Activated CD8-positive, alpha-beta T cell treated with anti-CD3 and anti-CD28 coated beads, Interleukin-2, amount 10 ng/mL, durations not matched to agents 7 days and 5 days (primary cell): ENCODE measurements at places on chromosomes 2 and 18. TPM values are rescaled to one million over a fixed set of nuclear protein-coding genes. Genes with fewer than 3 reads are reported as not detected.

The ANKRD36B gene
- 59.2 TPM for total RNA-seq

The FRZB gene
- not detected for total RNA-seq

The DDX18 gene
- 77.7 TPM for total RNA-seq

The TSPYL6 gene
- not detected for total RNA-seq

The TRAF3IP1 gene
- total RNA-seq: 7.1 TPM

The MYO7B gene
- total RNA-seq: 0.82 TPM

The NRBP1 gene
- total RNA-seq: 91.3 TPM

The TGFA gene
- total RNA-seq: 0.13 TPM

The FBLN7 gene
- 0.58 TPM for total RNA-seq

DNA sequence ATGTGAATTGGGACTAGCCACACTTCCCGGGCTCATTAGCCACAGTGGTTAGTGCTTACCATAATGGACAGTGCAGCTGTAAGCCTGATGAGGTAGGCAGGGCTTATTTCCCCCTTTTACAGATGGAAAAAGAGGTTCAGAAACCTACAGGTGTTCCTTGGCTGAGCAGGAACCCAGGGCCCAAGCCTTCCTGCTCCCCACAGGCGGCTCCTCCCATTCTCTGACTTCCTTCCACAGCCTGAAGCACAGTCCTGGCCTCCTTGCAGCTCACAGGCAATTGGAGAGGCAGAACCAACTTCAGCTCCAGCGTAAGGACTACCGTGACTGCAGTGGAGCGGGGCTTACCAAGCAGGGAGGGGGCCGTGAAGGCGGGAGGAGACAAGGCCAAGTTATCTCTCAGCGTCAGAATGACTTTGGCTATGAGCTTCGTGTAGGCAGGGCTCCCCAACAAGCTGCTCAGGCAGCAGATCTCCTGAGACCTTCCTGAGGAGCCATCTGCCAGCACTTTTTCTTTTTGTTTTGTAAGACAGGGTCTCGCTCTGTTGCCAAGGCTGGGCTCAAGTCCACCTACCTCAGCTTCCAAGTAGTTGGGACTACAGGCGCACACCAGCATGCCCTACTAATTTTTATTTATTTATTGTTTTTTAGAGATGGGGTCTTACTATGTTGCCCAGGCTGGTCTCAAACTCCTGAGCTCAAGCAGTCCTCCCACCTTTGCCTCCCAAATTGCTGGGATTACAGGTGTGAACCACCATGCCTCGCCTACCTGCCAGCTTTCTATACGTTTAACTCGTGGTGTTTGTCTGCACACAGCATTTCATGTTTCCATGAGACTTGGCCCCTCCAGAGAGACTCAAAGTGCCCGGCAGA is 34.2 kb upstream of the NT5DC4 start:
- H3K4me3 ChIP-seq: no peak overlapping the region
- H3K36me3 ChIP-seq: no peaks in the 10 kb centered on the region
- H3K27me3 ChIP-seq: peaks cover 13% of the 10 kb centered on the region
- H3K4me1 ChIP-seq: peaks cover 33% of the 10 kb centered on the region
- no peak for DNase-seq

DNA sequence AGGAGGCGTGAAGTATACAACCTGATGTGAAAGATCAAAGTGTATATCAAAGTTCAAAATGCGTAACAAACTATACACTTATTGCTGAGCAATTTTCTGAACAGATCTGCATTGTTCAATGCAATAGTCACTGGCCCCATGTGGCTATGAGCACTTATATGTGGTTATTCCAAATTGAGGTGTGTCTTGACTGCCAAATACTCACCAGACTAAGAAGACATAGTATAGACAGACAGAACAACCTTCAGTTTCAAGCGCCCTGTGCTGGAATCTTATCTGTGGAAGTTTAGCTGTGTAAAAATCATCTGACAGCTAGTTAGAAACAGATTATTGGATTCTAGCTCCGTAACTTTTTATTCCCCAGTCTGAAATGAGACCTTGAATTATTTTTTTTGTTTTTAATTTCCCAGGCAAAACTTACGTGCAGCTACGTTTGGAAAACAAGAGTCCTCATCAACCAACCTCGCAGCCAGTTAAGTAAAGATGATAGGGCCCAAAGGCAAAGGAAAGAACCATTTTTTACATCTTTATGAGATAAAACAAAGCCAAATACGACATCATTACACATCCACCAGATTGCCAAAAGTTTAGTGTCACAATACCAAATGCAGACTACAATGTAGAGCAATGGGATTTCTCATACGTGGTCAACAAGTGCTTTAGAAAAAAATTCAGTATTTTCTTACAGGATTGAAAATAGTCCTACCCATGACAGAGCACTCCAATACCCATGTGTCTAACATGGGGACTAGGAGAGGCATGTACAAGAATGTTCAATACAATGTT is 37.2 kb downstream of the MBOAT2 start:
- peaks cover 11% of the 10 kb centered on the region for H3K27me3 ChIP-seq
- no peak overlapping the region for H3K27ac ChIP-seq

DNA sequence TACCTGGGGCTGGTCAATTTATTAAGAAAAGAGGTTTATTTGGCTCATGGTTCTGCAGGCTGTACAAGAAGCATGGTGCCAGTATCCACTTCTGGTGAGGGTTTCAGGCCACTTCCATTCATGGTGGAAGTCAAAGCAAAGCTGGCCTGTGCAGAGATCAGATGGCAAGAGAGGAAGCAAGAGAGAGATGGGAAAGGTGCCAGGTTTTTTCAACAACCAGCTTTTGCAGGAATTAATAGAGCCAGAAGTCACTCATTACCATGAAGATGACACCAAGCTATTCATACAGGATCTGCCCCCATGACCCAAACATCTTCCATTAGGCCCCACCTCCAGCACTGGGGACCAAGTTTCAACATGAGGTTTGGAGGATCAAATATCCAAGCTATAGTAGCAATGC is 56.8 kb upstream of the ST3GAL5 start:
- H3K27ac ChIP-seq: no peak overlapping the region
- H3K4me3 ChIP-seq: no peak overlapping the region
- peaks cover 19% of the 10 kb centered on the region for H3K36me3 ChIP-seq
- H3K27me3 ChIP-seq: peaks cover 1% of the 10 kb centered on the region
- DNase-seq: no peak

DNA sequence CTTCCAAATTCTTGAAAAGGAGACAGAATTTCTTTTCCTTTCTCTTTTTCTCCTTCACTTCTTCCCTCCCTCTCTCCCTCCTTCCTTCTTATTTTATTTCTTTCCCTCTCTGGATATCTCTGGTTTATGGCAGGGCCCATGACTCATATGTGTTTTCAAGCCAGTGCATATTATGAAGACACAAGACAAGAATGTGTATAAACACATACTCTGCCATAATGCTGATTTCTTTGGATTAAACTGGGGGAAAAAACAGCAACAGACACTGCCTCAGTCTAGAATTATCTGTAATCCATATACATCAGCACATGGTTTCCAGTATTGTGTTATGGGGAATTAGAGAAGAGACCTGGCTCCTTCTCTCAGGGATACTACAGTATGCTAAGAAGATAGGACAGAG is 82.8 kb upstream of the CPO start:
- no peak overlapping the region for H3K27ac ChIP-seq
- H3K4me1 ChIP-seq: peaks cover 22% of the 10 kb centered on the region
- DNase-seq: no peak

DNA sequence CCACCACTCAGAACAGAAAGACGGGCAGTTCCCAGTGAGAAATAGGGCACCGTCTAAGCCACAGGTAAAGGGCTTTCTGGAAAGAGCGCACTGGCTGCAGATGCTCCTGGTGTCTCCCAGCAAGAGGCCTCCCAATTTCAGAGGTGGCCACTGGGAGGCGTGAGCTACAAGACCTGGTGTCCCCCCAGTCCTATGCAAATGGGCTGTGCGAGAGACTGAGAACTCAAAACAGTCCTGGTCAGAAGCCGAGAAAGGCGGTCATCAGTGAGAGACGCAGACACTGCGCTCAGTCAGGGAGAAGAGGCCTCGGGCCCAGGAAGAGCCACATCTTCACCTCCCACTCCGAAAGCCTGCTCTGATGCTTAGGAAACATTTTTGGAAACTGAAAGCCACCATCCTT is 179.5 kb downstream of the EIPR1 start:
- DNase-seq: no peak
- no peaks in the 10 kb centered on the region for H3K27me3 ChIP-seq
- H3K27ac ChIP-seq: no peak overlapping the region
- H3K4me1 ChIP-seq: peaks cover 10% of the 10 kb centered on the region
- no peak overlapping the region for H3K4me3 ChIP-seq

GRCh38 chr2:55033076-55033742 is 17.0 kb downstream of the RTN4 start:
- H3K27me3 ChIP-seq: no peaks in the 10 kb centered on the region
- H3K36me3 ChIP-seq: peaks cover 37% of the 10 kb centered on the region
- H3K27ac ChIP-seq: no peak overlapping the region
- H3K4me1 ChIP-seq: peaks cover 37% of the 10 kb centered on the region

- H3K4me3 ChIP-seq: no peak overlapping the region
- peak; percentile 83 for DNase-seq
- no peaks in the 10 kb centered on the region for H3K36me3 ChIP-seq
- peaks cover 18% of the 10 kb centered on the region for H3K27me3 ChIP-seq
- H3K4me1 ChIP-seq: no peaks in the 10 kb centered on the region
These were observed 261.0 kb downstream of the NYAP2 start for GRCh38 chr2:225660262-225661131.

DNA sequence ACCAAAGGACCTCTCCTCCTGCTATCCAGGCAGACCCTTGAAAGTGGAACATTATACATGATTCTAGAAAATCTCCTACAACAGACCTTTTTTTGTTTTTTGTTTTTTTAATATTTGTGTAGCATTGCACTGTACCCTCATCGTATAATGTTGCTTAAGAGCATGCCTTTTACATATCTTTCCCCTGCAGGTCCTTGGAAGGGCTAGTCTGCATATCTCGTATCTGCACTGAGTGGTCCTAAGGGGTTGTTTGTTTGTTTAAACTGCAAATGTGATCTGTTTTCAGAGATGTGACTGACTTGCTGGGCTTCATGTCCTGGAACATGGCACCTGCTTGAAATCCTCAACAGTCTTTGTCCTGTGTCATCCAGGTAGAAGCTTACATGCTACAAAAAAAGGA is 204.1 kb downstream of the FAM210A start:
- no peak overlapping the region for H3K4me3 ChIP-seq
- peaks cover 4% of the 10 kb centered on the region for H3K4me1 ChIP-seq
- DNase-seq: no peak
- no peak overlapping the region for H3K27ac ChIP-seq

DNA sequence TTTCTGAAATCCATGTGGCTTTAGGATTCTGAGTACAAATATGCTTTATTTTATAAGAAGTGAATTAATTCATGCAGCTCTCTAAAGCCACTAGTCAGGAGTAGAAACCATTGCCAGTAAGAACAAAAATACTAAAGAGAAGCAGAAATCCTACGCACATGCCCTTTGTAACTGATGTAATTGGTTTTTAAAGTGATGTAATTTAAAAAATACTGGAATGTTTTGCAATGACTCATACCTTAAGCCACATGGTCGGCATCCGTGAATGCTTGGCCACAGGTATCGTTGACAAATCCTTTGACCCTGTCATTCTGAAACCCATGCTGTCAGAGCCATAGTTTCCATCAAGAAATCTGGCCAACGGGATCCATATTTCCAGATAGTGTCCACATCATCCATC is 213.3 kb downstream of the ACKR3 start:
- no peaks in the 10 kb centered on the region for H3K36me3 ChIP-seq
- no peaks in the 10 kb centered on the region for H3K4me1 ChIP-seq
- H3K27me3 ChIP-seq: peaks cover 8% of the 10 kb centered on the region
- DNase-seq: no peak
- no peak overlapping the region for H3K27ac ChIP-seq

DNA sequence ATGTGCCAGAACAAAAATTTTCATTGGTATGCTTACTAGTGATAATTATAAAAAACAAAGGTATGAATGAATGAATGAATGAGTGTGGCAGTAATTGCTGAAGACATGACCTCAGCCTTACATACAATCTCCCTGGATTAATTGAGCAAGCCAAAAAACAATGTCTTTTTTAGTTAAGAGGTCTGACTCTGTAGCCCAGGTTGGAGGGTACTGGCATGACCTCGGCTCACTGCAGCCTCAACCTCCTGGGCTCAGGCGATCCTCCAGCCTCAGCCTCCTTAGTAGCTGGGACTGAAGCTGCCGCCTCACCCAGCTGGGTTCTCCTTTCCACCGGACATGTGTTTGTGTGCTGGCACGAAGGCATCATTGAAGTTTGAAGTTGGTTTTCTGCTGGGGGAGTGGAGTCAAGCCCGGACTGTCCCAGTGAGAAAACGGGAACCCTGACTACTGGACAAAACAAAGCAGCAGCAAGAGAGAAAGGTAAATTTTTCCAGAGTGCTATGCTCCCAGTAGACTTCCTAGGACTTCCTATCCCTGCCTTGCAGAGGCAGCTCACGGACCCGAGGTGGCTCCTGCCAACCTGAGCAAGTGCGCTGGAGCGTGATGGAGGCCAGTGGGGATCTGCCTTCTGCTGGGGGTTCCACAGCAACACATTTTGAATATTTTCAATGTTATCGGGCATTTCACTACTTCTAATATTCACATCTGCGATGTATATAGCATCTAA is 6.4 kb upstream of the IMP4 start:
- peaks cover 7% of the 10 kb centered on the region for H3K27me3 ChIP-seq
- H3K4me1 ChIP-seq: peaks cover 24% of the 10 kb centered on the region
- peaks cover 25% of the 10 kb centered on the region for H3K36me3 ChIP-seq
- no peak overlapping the region for H3K4me3 ChIP-seq
- no peak overlapping the region for H3K27ac ChIP-seq
